Smooth muscle cell of the pulmonary artery (primary cell): ENCODE measurements at places on chromosomes 6 and 20. TPM values are rescaled to one million over a fixed set of nuclear protein-coding genes. Genes with fewer than 3 reads are reported as not detected.

CNBD2 gene
- 0.99 and 1.5 TPM in 2 replicates for total RNA-seq

WFDC5 gene
- not detected in 2 replicates for total RNA-seq

FAM83C gene
- not detected in 2 replicates for total RNA-seq

VGLL2 gene
- total RNA-seq, result not detected in 2 replicates

PLN gene
- 4.9 and 17.5 TPM in 2 replicates for total RNA-seq

SLC4A11 gene
- total RNA-seq, result 0.20 and 1.2 TPM in 2 replicates

GSTA3 gene
- total RNA-seq, result not detected in 2 replicates

LRRC73 gene
- total RNA-seq, result 0.78 and 1.4 TPM in 2 replicates

LAMP5 gene
- 0.69 and 3.6 TPM in 2 replicates for total RNA-seq

MOG gene
- total RNA-seq, result not detected in 2 replicates

SPTLC3 gene
- 3.8 and 3.9 TPM in 2 replicates for total RNA-seq

NHLRC1 gene
- total RNA-seq, result 2.6 and 2.9 TPM in 2 replicates

SLC25A27 gene
- 5.0 and 7.0 TPM in 2 replicates for total RNA-seq

HSP90AB1 gene
- total RNA-seq, result 525 and 552 TPM in 2 replicates

USP49 gene
- 2.8 and 3.5 TPM in 2 replicates for total RNA-seq

NRM gene
- 2.6 and 3.3 TPM in 2 replicates for total RNA-seq

ZSCAN23 gene
- total RNA-seq, result 4.7 TPM in 2 replicates

NKAIN4 gene
- not detected in 2 replicates for total RNA-seq

RIPOR2 gene
- 0.40 and 2.9 TPM in 2 replicates for total RNA-seq

GSTA2 gene
- total RNA-seq, result not detected in 2 replicates

NR2E1 gene
- total RNA-seq, result not detected in 2 replicates

CALHM6 gene
- total RNA-seq, result 1.5 and 1.9 TPM in 2 replicates

GMPR gene
- total RNA-seq, result 11.6 and 12.6 TPM in 2 replicates

CTAGE9 gene
- total RNA-seq, result not detected in 2 replicates

SYCP2L gene
- 0.07 TPM in 1 of 2 replicates, not detected in the other for total RNA-seq

PGC gene
- not detected in 2 replicates for total RNA-seq

ATG5 gene
- 32.3 and 46.5 TPM in 2 replicates for total RNA-seq

OR2B3 gene
- not detected in 2 replicates for total RNA-seq

MAPK13 gene
- 16.7 and 17.1 TPM in 2 replicates for total RNA-seq
